Kidney epithelial cell (primary cell): ENCODE measurements at places on chromosomes 16 and 17. TPM values are rescaled to one million over a fixed set of nuclear protein-coding genes. Genes with fewer than 3 reads are reported as not detected.

The PFN1 gene
- total RNA-seq, result 1,484 and 2,015 TPM in 2 replicates

The ADGRG1 gene
- total RNA-seq, result 143 and 150 TPM in 2 replicates

The SNRNP25 gene
- total RNA-seq, result 12.7 and 25.4 TPM in 2 replicates

The CCL16 gene
- not detected in 2 replicates for total RNA-seq

The HOXB8 gene
- 7.2 and 7.5 TPM in 2 replicates for total RNA-seq
